Brain microvascular endothelial cell (primary cell): ENCODE measurements at places on chromosomes 3 and 15.
A peak's percentile ranks its signal among the peaks of the same experiment; 100 is the strongest.

DNA sequence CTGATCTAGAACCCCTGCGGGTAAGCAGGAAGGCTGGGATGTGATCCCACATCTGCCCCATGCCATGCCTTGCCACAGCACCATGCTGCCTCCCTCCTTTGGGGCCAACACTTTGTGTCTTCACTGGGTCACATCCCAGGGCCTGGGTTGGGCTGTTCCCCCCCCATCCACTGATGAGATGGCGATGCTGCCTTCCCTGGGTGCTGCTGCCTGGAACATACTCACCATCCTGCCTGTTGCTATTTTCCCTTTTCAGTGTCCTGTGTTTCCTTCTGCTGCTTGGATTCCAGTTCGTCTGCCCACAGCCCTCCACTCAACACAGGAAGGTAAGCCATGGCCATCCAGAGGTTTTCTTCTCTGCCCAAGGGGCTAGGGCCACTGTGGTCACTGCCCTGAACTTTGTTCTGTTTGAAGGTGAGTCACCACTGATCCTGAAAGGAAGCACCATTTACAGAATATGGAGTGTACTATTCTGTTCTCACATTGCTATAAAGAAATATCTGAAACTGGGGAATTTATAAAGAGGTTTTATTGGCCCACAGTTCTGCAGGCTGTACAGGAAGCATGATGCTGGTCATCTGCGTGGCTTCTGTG lies 39.4 kb downstream of the THSD4 start:
- no peak for DNase-seq

- DNase-seq: no peak
Measured at GRCh38 chr3:49769286-49769915, 16.9 kb downstream of the IP6K1 start.

DNA sequence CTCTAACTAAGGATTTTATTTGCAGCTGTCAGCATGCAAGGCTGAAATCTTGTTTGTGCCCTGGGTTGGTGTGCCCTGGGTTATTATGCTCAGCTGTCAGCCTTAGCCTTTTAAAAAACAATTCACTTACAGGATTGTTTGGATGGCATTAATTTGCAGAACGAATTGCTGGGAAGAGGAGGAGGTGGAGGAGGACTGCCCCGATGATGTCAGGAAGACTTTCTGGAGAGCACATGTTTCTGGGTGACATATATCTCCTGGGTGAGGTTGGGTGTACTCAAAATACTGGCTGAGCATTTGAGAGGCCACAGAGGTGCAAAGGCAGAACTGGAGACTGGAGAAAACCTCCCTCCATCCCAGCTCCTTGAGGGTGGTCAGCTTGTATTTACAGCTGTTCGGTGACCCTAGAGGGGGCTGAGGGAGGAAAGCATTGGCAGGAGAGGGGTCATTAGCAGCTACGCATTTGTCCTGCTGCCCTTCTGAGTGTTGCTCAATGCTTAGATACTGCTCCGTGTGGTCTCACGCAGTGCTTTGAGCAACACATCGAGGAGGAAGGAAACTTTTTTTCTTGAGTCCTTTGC lies 59.8 kb upstream of the PSMD6 start:
- DNase-seq: no peak

DNA sequence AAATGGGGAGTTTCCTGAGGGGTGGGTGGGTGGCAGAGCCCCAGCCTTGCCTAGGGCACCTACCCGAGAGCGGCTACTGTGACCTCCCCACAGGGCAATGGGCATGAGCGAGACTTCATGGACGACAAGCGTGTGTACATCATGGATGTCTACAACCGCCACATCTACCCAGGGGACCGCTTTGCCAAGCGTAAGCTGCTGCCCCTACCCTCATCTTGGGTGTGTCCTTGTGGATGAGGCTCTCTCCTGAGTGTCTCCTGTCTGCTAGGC lies 22.6 kb downstream of the HDAC11 start:
- no peak for DNase-seq

- no peak for DNase-seq
Measured at GRCh38 chr3:121648219-121648958, 12.3 kb downstream of the HCLS1 start.

DNA sequence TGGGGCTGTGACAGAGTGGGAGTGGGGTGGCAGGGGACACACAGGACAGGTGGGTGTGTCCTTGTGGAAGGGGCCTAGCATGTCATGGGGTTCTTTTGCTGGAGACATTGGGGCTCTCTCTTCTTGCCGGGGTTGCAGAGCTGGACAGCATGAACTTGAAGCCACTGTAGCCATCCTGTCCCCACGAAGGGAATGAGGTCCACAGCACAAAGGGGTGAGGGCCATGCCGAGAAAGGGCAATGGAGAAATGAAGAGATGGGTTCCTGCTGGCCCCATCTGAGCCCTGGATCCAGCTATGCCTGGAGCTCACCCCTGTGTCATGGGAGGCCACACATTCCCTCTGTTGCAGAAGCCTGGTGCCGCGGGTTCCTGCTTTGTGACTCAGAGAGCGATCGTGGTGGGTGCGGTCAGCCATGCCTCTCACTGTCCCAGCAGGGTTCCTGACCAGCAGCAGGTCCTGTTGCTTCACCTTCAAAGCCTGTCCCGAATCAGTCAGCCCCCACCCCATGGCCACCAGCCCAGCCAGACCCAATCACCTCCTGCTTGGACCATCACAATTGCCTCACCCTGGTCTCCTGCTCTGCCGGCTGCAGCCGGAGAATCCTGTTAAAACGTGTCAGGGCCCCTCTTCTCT lies 50.0 kb downstream of the DNAJB8 start:
- peak; percentile 89 for DNase-seq

DNA sequence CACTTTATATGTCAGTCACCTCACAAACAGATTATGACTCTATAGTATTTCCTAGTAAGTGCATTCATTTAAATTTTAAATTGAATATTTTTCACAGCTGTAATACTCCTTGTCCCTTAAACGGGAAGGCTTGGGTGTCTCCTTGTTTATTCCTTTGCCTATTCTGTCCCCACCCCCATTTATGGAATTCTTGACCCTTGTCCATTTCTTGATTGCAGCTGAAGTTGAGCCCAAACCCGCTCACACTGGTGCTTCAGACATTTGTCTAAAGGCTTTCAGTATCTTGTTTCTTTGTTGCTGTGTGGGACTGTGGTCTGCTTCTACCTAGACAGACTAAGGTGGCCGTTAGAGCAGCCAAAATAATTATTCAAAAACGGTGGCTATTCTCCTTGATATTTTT lies 449.7 kb downstream of the FOXP1 start:
- no peak for DNase-seq

DNA sequence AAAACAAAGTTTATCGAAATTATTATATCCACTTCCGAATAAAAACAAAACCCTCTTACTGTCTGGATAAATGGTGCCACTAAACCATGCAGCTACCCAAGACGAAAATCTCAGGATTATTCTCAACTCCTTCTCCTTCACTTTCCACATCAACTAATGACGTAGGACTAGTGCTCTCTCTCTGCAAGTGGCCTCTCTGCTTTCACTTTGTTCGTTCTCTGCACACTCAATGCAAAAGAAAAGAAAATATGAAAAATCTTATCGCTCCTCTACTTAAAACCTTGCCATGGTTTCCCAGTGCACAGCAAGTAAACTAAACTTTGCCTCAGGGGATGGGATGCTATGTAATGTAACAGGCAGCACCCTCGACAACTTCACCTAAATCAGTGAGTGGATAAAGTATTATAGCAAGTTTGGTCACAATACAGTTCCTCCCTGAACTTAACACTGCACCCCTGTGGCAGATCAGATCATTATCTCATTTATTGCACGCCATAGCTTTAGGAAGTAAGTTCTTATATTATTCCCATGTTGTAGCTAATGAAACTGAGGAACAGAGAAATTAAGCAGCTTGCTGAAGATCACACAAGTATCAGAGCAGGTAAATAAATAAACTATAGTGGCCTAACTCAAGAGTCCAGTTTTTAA lies 262.7 kb upstream of the GADL1 start:
- DNase-seq: no peak

- DNase-seq: no peak
Measured at GRCh38 chr3:177481329-177481728, 284.0 kb upstream of the TBL1XR1 start.

DNA sequence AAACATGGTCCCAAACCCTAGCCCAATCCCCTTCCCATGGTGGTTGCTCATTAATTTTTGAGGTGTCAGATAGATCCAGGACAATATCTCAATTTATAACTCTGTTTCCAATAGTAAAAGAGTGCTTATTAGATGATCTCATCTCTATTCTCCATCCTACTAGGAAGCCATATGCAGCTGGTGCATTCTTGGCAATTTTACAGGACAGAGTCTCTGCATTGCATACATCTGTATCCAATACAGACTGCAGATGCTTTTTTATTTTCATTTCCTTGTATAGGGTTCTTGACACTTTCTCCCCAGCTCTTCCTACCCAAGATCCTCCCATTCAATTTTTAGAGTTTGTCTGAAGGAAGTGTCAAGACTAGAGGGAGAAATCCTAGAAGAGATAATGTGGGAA lies 194.8 kb upstream of the DPH6 start:
- DNase-seq: peak; percentile 50

GRCh38 chr3:23341147-23341838 lies 138.2 kb downstream of the UBE2E2 start:
- no peak for DNase-seq

DNA sequence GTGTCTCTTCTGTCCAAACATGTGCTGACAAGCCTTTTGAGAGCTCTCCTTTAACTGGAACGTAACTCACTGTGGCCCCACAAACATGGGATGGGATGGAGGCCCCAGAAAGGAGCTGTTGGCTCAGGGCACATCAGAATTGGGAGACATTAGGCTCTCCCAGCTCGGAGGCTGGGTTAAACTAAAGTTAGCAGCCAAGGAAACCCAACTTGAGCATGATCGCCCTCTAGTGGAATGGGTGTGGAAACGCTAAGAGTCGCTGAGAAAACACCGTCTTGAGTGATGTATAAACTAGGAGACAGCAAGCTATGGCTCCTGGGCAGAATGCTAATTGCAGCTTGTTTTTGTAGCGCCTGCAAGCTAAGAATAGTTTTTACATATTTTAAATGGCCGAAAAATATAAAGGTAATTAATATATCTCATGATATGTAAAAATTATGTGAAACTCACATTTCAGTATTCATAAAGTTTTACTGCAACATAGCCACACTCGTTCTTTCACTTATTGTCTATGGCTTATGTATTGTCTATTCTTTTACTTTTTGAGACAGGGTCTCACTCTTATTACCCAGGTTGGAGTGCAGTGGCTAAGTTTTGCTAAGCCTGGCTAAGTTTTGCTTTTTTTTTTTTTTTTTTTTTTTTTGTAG lies 138.8 kb upstream of the HACD2 start:
- peak; percentile 72 for DNase-seq

- no peak for DNase-seq
Measured at GRCh38 chr3:142226474-142226873, 1.1 kb upstream of the GK5 start.

DNA sequence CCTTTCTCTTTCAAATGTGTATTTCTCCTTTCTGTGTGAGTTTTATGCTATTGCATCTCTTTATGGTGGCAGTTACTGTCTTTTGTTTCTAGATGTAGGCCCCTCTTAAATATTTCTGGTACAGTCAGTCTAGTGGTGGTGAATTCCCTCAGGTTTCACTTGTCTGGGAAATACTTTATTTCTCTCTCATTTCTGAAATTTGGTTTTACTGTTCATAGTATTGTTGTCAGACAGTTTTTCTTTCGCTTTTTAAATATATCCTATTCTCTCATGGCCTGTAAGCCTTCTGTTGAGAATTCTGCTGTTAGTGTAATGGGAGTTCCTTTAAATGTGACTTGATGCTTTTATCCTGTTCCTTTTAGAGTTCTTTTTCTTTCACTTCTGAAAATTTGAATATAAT lies 874.0 kb downstream of the PLOD2 start:
- no peak for DNase-seq

GRCh38 chr15:64493641-64494040 lies 33.3 kb downstream of the ZNF609 start:
- DNase-seq: no peak

DNA sequence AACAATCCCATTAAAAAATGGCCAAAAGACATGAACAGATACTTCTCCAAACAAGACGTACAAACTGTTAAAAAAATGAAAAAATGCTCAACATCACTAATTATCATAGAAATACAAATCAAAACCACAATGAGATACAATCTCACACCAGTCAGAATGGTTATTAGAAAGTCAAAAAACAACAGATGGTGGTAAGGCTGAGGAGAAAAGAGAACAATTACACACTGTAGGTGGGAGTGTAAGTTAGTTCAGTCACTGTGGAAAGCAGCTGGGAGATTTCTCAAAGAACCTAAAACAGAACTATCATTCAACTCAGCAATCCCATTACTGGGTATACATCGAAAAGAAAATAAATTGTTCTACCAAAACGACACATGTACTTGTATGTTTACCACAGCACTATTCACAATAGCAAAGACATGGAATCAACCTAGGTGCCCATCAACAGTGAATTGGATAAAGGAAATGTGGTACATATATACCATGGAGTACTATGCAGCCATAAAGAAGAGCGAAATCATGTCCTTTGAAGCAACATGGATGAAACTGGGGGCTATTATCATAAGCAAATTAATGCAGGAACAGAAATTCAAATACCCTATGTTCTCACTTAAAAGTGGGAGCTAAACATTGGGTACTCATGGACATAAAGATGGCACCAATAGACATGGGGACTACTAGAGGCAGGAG lies 51.5 kb downstream of the MYO1E start:
- DNase-seq: no peak

GRCh38 chr3:20232906-20233780 lies 47.1 kb upstream of the SGO1 start:
- DNase-seq: no peak

DNA sequence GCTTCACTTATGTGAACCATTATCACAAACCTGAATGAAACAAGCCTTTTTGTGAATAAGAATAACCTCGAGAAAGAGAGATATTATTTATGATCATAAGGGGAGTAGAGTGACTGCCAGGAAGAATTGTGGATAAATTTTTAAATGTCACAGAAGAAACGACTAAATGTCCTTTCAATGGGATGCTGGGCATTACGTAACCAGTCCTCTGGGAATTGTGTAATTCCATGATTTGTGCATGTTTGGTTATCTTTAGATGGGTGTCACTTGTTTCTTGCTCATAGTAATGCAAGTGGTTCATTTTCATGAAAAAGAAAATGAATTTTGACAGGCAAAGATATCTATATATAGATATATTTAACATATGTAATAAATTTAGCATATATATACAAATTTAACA lies 379.5 kb upstream of the AGTR1 start:
- DNase-seq: no peak

DNA sequence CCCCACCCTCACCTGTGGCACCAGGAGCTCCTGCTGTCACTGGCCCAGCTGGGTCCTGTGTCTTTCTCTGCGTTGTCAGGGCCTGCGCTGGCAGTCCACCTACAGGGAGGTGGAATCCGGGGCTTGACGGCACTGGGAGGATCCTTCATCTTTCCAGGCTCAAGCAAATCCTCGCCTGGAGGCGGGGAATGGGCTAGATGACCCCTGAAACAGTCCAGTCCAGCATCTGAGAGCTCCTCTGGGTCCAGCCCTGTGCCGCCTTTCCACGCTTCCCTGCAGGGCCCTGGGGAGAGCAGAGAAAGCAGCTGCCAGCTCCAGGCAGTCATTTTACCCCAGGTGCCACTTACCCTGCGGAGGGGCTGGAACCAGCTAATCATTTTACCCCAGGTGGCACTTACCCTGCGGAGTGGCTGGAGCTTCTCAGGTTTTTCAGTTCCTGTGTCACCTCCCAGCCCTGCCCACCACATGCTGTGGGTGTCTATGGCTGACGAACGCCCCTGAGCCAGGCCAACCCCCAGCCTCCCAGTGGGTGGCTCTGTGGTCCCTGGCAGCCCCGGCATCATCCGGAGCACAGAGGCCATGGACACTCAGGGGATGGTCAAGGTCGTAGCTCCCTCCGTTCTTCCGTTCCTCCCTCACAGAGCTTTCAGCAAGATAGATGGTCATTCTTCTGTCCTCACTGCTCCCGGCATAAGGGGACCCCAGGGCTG lies 17.9 kb upstream of the ADIPOQ start:
- no peak for DNase-seq

- DNase-seq: no peak
Measured at GRCh38 chr3:143668924-143669790, 179.1 kb downstream of the SLC9A9 start.
